ENCODE measurements at places on chromosomes 7 and 10.

GRCh38 chr10:72386916-72387586 is 32.3 kb upstream of the DNAJB12 start:
- no peak for DNase-seq

DNA sequence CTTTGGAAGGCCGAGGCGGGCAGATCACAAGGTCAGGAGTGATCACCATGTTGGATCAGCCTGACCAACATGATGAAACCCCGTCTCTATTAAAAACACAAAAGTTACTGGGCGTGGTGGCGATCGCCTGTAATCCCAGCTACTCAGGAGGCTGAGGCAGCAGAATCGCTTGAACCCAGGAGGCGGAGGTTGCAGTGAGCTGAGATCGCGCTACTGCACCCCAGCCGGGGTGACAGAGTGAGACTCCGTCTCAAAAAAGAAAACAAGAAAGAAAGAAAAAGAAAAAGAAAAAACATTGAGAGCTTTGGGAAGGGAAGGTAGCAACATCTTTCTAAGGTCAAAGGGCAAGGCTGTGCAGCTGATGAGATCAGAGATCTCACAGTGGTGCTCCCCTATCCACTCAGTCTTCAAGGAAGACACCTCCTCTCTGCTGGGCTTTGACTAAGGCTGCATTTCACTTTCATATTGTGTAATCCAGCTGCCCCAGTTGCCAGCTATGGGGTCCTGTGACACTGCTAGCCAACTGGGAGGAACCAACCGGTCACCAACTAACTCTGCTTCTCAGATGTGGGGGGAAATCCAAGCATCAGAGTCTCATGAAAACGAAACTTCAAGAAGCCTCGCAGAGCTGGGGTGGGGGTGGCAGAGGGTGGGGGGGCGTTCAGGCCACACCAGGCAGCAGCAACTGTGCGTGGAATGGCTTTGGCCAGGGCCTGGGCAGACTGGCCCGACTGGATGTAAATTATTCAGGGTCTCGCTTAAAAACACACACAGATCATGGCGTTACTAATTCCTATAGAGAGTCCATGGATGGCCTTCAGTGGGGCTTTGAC is 1.5 kb downstream of the IL15RA start:
- no peak for DNase-seq

GRCh38 chr10:130747946-130748345 is 563.6 kb downstream of the TCERG1L start:
- no peak for DNase-seq

DNA sequence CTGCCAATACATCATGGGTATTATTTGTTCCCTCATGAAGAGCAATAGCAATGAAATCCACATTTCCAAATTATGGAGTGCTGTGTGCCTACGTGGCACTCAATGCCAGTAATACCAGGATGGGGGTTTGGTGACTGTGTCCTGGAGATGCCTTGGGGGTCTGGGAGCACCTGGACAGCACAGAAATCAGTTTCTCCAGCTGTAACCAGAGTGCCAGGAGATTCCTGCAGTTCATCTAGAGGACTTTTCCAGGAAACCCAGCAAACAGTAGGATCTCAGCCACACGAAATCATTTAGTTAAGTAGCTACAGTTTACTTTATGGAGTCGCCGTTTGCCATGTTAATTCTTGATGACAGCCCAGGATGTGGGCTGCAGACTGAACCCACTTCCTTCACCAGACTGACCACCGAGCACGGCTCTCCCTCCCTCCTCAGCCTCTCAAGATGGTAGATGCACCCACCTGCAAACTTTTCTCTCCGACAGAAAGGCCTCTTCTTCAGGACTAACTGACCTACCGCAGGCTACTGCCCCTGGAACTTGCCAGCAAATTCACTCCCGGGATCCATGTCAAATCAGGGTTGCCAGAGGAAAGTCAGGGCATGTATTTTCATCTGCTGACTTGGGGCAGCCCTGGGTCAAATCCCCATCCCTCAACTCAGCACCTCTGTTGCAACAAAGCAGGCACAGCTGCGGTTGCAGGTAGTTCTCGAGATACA is 30.3 kb downstream of the MKI67 start:
- DNase-seq = no peak

DNA sequence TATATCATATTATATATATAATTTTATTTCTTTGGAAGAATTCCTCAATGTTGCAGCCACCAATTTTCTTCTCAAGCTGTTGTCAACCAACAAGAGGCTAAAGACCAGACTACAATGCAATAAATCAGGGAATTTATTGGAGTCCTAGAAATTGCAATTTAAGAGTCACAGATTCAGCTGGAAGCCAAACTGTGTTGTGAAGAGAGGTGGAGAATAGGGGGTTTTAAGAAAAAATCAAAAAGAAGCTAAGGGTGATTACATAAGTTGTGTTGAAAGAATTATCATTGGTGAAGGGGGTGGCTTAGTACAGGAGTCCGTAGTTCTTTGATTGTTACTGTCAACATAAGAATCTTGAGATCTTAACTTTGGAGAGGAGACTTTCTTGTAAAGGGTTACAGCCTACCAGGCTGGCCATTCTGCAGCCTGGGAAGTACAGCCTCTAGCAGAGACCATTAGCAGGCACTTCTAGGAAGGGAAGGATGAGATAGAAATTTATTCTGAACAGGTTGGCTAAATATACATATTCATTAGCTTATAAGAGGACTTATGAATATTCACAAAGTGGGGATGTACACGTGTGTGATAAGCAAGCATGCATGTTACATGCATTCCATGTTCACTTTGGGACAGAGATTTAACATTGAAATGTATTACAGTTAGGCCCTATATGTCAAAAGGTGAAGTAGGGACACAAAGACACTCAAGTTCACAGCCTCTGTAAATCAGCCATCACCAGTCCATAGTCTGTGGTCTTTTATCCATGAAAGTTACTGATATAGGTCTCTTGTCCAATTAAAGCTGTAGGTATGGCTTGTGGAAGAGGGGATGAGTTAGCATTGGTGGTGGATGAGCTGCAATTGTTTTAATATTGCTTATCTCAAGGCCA is 8.3 kb upstream of the TMEM168 start:
- no peak for DNase-seq

GRCh38 chr7:44508328-44509030 is 18.0 kb upstream of the NUDCD3 start:
- DNase-seq = no peak

DNA sequence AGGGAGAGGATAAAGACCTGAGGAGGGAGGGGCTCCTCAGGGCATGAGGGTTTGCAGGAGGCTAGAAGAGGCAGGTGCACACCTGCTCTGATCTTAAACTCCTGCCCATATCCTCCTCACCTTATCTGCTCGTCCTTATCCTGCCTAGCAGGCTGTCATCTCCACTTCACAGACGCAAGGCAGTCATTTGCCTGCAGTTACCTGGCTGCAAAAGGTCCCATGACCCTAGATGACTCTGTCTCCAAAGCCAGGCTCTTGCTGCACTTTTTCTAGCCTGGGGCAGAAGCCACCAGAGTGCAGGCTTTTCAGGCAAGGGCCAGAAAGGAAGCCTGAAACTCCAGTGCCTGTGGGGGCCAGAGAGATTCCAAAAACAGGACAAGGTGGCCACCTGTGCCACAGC is 1.7 kb upstream of the ZNF853 start:
- DNase-seq = no peak

DNA sequence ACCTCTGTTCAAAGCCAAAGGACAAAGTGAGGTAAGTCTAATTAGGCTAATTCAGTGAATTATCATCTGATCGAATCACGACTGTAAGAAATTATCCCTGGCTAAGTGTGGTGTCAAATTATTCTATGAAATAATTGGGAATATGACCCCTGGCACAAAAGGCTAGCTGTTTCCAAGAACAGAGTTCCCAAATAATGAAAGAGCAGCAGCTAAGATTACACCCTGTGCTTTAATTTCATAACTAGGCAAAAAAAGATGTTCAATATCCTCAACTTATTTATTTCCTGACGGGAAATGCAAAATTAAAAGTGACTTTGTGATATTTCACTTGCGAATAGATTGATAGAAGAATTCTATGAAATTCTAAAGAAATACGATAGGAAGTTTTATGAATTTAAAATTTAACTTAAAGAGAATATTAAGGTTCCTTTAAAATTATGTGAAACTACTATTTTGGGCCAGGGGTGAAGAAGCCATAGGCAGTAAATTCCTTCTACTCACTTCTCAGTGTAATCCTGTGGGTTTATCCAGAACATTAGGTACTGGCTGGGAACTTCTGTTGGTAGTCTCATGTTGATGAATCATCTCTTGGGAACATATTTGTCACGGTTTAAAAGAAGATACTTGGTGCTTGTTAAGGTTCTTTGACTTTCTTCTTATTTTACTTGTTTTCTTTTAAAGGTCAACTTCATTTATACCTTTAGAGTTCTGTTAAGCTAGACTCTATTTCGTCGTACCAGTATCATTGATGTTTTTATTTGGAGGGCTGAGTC is 148.5 kb downstream of the POLR1F start:
- DNase-seq = no peak

DNA sequence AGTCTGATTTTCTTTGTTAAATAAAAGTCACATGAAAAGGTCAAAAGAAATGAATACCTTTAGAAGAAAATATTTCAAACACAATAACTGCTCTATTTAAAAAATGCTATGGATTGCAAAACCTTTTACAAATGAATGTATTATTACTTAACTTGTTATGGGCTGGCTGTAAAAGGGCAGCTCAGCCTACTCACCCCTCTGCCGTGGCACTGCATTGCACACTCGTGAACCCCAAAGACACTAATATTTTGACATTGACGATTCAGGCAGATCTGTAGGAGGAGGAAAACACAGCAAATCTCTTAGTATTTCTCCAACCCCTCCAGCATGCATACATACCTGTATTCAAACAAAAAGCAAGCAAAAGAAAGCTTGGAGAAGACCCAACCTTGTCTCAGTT is 149.5 kb downstream of the FANK1 start:
- no peak for DNase-seq

DNA sequence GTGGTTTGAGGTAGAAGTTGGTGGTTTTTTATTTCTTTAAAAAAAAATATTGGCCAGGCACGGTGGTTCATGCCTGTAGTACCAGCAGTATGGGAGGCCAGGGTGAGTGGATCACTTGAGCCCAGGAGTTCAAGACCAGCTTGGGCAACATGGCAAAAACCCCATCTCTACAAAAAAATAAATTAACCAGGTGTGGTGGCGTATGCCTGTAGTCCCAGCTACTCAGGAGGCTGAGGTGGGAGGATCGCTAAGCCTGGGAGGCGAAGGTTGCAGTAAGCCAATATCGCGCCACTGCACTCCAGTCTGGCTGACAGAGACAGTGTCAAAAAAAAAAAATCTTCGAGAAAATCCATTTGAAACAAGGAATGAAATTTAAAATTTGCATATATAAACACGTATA is 1.1 kb downstream of the IL2RA start:
- no peak for DNase-seq

DNA sequence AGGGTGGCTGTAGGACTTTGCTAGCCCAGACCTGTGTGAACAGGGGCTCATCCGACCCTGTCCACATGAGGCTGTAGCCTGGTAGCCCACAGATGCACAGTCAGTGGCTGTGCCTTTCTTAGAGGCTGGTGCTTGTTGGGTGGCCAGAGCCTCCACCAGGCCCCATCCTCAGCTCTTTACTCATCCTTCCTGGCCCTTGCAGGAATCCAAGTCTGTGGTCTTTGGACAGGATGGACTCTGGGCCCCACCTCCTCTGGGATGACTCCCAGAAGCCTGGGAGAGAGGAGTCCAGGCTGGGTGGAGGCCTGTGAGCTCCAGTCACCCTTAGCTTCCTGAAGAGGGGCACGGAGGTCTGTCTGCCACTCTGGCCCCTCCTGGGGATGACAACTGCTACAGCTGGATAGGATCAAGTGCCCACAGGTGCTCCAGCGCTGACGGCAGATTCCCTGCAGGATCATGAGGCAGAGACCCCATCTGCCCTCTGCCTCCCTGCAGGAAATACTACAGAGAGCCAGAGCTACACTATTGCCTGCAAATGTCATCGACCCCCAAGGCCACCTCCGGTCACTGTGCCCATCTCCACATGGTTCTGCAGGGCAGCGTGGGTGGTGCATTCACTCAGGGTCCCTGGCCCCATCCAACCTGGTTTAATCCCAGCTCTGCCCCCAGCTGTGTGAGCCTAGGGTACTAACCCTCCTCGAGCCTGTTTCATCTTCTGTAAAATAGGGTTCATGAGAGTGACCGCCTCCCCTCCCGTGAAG is 114.5 kb downstream of the PTPN20 start:
- no peak for DNase-seq
